ENCODE measurements at places on chromosomes 16 and 17.

DNA sequence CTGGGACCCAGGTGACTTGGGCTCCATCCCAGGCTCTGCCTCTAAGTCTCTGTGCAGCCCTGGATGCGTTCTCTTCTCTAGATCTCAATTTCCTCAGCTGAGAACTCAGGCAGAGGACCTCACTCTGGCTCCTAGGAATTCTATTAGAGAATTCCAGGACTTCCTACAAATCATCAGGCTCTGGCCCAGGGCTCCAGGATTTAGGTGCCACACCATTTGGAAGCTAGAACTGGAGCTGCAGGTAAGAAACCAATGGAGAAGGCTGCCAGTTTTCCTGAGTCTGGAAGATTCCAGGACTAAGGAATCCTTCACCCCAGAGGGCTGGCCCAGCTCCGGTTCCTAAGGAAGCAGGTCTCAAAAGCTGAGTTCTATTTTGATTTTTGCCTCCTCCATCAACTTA is 189.8 kb upstream of the CDH5 start:
- DNase-seq: no peak

DNA sequence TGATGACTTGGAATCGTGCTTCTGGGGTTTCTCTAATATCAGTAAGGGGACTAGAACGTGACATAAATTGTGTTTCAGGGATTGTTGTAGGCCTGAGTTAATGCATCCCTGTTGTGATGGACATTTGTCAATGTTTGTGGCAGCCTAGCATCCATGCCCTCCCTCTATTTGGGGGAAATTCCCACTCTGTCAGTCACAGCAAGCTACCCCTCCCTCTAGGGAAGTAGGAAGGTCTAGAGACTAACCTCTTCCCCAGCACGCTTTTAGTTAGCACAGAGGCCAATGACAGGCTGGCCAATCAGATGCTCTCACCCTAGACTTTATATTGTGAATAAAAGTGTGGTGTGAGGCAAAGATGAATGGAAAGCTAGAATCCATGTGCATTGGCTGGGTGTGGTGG is 32.4 kb upstream of the NF1 start:
- no peak for DNase-seq

DNA sequence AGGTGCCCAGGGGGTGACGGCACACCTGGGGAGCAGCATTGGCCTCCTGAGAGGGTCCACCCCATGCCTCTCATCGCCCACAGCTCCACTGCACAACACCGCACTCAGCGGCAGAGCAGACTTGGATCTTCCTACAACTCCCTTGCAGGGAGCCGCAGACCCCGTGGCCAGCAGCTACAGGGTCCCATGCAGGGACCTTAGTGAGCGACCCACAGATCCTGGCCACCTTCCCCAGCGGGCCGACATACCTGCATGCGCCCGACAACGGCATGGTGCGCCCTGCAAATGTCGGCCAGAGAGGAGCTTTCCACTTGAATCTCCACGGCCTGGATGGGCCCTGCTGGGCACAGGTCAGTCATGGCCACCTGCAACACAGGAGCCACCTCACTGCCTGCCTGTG is 8.4 kb downstream of the FAAP100 start:
- DNase-seq: no peak

DNA sequence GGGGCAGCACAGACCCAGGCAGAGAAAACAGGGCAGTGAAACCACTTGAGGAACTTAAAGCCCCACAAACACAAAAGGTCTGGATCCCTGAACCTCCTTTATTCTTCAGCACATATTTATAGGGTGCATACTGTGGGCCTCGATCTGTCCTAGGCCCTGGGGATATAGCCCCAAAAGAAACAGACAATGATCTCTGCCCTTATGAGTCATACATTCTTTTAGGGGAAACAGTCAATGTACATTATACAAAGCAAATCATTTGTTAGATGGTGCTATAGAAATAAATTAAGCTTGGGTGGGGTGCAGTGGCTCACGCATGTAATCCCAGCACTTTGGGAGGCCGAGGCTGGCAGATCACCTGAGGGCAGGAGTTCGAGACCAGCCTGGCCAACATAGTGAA is 10.0 kb upstream of the HES7 start:
- no peak for DNase-seq

GRCh38 chr17:17159571-17159970 is 46.6 kb downstream of the PLD6 start:
- no peak for DNase-seq

DNA sequence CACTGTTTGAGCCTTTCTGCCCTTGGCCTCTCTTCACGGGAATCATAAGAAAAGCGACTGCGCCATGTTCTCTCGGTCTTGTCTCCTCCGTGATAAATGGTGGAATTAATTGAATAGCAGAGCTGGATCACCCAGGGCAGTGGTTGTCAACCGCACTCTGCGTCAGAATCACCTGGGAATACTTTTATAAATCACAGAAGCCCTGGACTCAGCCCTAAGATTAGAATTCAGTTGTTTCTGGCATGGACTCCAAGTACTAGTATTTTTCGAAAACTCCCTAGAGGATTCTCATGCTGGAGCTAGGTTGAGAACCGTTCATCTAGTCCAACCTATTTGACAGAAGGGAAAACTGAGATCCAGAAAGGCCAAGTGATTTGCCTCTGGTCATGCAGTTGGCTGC is 64.1 kb downstream of the SPACA3 start:
- DNase-seq: no peak

GRCh38 chr17:29140051-29140621 is 40.1 kb downstream of the MYO18A start:
- DNase-seq: peak; percentile 28

- no peak for DNase-seq
Observed at GRCh38 chr16:78505544-78506366, 406.3 kb downstream of the WWOX start.

DNA sequence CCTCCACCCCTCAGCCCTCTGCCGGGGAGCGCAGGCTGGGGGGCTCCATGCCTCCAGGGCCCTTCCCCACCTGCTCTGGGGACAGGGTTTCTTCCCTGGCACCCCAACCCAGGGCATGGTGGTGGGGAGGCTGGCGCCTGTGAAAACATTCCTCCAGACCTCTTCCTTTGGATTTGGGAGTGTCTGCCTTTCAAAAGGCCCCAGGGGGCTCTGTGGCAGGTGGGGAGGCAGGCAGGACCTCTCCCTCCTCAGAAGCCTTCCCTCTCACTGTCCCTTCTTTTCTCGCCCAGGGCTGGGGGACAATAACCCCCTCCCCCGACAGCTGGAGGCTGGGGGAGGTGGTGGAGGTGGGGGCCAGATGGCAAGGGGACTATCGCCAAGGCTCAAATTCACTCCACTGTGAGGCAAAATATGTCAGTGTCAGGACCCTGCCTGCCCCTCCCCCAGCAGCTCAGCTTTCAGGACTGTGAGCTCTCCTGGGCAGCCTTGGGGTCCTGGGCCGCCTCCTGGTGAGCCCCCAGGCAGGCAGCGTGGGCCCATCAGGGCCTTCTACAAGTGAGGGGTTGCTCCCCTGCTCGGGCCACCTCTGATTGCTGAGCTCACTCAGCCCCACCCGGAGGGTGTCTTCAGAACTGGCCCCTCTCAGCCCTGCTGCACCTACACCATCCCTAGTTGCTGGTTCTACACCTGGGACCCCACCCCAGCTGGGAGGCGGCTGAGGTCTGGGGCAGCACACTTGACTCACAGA is 1.8 kb downstream of the CDH15 start:
- DNase-seq: no peak

- no peak for DNase-seq
Observed at GRCh38 chr16:14196539-14196938, 125.4 kb downstream of the MRTFB start.

- DNase-seq: no peak
Observed at GRCh38 chr17:29948448-29949215, 7.2 kb downstream of the EFCAB5 start.

DNA sequence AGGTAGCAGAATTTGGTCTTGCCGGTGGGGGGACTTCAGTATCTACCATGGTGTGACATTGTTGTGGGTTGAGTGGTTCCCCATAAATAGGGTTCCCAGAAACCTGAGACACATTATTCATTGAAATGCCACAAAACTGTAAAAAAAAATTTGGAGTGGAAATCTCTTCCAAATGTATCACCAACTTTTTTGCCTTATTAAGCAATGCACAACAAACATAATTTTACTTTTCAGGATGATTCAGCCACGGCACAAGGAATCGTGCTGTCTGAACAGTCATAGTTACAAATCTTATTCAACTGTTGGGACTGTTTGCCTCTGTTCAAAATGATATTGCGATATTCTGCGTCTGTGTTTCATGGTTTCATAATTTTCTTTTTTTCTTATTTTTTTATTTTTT is 181.2 kb downstream of the NTN1 start:
- DNase-seq: no peak

GRCh38 chr17:66322764-66323163 is 20.4 kb downstream of the PRKCA start:
- DNase-seq: no peak

GRCh38 chr16:30692396-30693064 is 6.4 kb upstream of the SRCAP start:
- DNase-seq: no peak

- DNase-seq: no peak
Observed at GRCh38 chr17:66915204-66915611, 49.3 kb upstream of the CACNG4 start.

GRCh38 chr17:79459003-79459655 is 151.7 kb downstream of the RBFOX3 start:
- DNase-seq: no peak

DNA sequence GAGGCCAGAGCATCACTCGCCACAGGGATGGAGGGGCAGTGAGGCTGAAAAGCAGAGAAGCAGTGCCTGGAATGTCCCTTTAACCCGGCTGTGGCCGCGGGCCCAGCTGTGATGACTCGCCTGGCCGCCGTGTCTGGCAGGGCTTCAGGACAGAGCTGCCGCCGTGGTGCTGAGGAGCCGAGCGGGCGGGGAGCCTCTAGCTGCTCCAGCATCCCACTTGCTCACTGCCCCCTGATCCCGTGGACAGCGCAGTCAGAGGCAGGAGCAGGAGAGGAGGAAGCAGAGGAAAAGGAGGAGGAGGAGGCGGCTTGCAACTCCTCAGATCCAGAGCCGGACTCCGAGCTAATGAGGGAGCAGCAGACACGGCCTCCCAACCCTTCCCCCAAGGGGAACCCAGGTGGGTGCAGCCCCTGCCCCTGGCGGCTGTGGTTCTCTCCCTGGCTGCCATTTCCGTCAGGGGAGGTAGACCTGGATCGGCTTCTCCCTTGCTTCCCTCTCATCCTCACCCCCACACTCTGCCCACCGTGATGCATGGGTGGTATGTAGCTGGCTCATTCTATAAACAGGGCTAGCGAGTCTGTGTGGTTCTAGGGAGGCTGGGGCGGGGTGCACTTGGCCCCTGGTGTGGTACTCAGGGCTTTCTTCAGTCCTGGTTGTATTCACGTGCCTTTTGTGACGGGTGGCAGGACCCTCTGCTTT is 165.7 kb downstream of the CMIP start:
- DNase-seq: no peak

- DNase-seq: no peak
Observed at GRCh38 chr16:85267414-85267945, 155.2 kb upstream of the CIBAR2 start.

DNA sequence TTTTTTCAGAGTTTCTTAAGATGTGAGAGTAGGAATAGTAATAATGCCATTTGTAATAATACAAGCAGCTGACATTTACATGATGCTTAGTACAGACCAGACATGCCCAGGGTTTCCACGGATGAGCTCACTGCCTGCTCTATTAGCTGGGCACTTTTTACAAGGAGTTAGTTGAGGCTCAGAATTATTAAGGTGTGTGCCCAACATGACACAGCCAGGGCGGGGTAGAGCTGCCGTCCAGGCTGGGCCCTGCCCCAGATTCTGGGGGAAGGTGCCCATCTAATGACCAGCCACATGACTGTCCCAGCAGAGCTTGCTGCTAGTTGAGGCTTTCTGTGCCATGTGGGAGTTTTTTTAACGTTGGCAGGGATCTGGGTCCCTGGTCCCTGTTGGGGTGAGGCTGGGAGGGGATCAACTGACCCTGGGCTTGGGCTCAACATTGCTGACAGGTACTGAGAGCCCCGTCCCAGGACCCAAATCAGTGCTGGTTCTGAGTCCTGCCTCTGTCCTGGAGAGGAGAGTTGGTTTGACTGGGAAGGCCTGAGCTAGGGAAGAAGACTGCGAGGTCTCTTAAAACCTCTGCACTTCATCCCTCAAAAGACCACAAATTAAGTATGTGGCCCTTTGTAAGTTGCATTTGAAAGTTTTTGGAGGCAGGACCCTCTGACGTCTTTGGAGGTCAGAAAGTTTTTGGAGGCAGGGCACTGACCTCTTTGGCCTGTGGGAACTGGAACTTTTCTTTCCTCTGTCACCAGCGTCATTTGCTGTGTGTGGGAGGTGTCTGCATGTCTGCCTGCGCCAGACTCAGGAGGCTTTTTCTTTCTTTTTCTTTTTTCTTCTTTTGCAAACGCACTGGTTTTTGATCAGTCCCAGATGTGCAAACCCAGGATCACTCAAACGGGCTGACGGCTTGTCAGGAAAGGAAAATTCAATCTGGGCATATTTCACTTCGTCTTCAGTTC is 2.2 kb downstream of the CRISPLD2 start:
- DNase-seq: no peak

DNA sequence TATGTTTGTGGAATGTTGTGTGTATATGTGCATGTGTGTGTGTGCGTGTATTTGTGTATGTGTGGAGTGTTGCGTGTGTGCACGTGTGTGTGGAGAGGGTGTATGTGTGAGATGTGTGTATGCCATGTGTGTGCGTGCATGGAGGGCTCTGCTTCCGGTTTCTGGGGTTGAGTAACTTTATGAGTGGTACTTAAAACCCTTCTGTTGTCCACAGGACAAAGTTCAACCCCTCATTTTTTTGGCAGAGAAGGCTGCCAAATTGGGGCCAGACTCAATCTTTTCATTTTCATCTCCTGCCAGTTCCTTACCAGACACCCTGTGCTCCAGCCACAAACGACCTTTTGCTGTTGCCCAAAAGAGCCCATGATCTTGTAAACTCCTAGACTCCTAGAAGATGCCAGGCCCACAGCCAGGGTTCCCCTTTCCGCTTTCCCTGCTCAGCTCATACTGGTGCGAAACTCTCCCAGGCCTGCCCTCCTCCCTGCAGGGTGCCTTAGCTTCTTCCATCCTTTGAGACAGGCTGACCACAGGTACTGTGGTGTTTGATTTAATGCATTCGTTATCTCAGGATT is 100.2 kb downstream of the CMIP start:
- no peak for DNase-seq

GRCh38 chr16:85329059-85329812 is 217.0 kb upstream of the CIBAR2 start:
- no peak for DNase-seq

- DNase-seq: no peak
Observed at GRCh38 chr17:56774650-56775049, 59.1 kb downstream of the C17orf67 start.

GRCh38 chr17:51154176-51154575 is 817 bp downstream of the NME1 start:
- no peak for DNase-seq
